ENCODE measurements at places on chromosomes 11 and 22.

GRCh38 chr11:47587723-47588326 lies 1.3 kb downstream of the FAM180B start:
- H3K4me3 ChIP-seq, result no peak overlapping the region
- H3K27me3 ChIP-seq, result no peaks in the 10 kb centered on the region
- no peak overlapping the region for H3K27ac ChIP-seq
- DNase-seq, result no peak

DNA sequence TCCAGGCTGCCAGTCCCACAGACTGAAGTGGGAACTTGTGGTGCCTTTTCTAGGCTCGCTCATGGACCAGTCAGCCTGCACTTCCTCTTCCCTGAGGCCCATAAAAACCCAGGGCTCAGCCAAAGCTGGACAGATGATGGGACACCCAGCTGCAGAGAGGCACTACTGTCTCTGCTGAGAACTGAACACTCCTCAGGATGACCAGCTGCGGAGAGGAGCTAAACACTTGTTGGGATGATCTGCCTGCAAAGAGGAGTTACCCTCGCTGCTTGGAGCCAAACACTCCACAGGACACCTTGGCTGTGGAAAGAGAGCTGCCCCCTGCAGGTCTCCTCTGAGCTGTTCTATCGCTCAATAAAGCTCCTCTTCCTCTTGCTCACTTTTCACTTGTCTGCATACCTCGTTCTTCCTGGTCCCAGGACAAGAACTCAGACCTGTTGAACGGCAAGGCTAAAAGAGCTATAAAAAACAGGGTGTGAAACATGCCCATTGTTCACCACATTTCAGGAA lies 465.5 kb downstream of the GUCY1A2 start:
- H3K4me1 ChIP-seq, result no peaks in the 10 kb centered on the region
- no peak overlapping the region for H3K27ac ChIP-seq
- DNase-seq, result no peak
- H3K36me3 ChIP-seq, result no peaks in the 10 kb centered on the region
- H3K27me3 ChIP-seq, result no peaks in the 10 kb centered on the region

DNA sequence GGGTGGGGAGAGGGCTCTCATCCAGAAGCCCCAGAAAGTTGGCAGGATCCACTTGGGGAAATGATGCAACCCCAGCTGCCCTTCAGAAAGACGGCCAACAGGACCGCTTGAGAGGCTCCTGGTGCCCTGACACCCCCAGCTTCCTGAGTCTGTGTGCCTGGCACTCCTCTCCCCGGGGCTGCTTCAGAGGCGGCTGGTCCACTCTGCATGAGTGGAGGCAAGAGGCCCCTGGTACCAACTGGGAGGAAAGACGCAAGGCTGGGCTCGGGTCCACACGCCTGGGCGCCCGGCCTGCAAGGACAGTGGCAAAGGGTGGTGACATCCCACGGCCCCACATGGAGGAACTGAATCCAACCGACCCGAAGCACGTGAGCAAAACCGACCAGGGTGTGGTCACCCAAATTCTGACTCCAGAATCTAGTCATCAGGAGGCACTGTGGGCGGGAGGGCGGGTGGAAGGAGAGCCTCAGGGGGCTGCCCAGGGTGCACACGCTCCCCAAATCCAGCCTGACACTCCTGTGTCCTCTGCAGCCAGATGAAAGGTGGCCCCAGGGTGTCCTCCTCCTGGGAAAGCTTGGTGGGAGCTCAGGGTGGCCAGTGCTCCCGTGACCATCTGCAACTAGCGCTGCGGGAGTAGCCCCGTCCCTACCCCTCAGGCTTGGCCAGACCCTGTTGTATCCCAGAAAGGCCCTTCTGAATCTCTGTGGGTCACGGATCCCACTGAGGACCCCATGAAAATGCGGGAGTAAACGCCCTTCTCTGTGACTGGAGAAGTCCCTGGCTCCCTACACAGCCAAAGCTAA lies 3.7 kb downstream of the RNH1 start:
- H3K27me3 ChIP-seq, result no peaks in the 10 kb centered on the region
- no peak overlapping the region for H3K27ac ChIP-seq
- peaks cover 33% of the 10 kb centered on the region for H3K36me3 ChIP-seq
- H3K4me1 ChIP-seq, result peaks cover 49% of the 10 kb centered on the region
- H3K4me3 ChIP-seq, result no peak overlapping the region

GRCh38 chr11:33733980-33734379 lies 2.2 kb downstream of the CD59 start:
- no peak for DNase-seq
- H3K4me3 ChIP-seq, result no peak overlapping the region
- no peaks in the 10 kb centered on the region for H3K36me3 ChIP-seq
- no peak overlapping the region for H3K27ac ChIP-seq
